ENCODE measurements at places on chromosomes 5 and 9.

GRCh38 chr5:14922456-14922855, 50.9 kb upstream of the ANKH start:
- DNase-seq = no peak

- DNase-seq = no peak
Measured at GRCh38 chr5:107514305-107514704, 156.4 kb downstream of the EFNA5 start.

DNA sequence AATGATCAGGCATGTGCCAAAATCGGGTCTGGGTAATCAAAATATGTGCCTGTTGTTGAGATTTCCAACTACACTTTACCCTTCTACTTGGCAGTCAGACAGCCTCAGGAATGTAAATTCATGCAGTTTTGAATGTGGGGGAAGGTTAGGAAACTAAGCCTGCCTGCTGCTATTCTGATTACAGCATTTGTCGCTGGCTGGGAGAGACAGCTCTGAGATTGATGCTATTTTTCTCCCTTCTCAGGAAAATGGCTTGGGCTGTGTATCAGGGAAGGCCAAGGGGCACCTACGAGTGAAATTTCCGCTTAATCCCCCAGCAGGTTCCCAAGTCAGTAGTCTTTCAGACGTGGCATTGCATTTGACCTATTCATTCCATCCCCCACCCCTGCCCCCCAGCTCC, 3.6 kb upstream of the RGS7BP start:
- no peak for DNase-seq

- DNase-seq = no peak
Measured at GRCh38 chr5:84585218-84585617, 200.5 kb upstream of the EDIL3 start.

DNA sequence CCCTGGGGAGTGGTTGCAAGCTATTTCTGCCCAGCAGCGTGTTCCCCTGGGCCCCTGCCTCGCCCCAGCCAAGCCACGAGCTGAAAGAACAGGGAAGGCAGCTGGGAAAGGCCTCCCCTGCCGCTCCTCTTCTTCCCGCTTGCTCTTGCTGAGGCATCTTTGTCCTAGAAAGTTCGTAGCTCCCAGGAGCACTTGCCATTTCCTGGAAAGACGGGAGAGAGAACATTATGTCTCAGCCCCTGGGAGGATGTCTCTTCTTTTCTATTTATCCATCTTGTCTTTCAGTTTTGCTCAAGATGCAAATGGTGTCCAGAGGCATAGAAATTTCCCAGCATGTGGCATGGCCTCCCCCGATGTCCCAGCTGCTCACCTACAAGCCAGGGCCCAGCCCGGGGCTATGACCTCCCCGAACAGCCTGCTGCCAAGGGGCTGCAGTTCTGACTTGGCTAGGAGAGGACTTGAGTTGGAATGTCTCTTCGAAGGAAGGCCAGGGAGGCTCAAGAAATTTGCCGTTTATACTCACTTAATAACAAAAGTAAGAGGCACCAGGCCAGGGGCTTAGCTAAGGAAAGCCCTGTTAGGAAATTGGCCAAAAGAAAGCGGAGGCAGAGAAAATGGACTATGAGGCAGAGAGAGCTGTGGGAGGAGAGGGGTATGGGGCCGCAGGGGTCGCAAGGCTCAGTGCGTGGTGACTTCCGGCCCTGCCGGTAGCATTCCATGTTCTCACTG, 87.3 kb downstream of the LIFR start:
- DNase-seq = no peak

DNA sequence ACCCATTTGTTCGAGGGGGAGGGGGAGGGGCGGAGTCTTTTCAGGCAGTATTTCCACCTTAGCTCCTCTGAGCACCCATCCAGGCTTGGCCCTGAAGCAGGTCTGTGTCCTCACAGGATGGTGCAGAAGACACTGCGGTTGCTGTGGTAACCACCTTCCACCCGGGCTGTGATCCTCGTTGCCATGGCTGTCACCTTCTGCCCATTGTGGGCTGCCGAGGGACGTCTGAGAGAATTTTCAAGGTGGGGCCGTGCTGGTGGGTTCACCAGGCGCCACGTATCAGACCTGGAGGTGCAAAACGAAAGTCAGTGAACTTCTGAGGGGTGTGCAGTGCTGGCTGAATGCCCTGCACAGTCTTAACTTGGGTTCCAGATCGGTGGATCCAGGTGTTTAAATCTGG, 26.7 kb downstream of the POLR1E start:
- DNase-seq = no peak

DNA sequence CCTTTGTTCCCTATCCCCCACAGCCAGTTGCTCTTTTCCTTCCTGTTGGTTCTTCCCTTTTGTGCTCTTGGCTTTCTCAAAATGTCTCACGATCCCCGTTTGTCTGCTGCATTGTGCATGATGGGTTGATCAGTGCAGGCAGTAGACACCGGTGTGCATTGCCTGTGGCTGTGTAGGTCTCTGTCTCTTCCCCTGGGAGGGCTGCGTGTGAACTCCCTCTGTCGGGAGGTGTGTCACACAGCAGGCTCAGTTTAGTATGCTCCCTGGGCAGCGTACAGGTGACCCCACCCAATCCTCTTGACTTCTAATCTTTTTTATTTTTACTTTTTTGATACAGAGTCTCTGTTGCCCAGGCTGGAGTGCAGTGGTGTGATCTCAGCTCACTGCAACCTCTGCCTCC, 265.3 kb downstream of the FSTL4 start:
- DNase-seq = no peak

- DNase-seq = no peak
Measured at GRCh38 chr9:1047591-1048230, 2.4 kb upstream of the DMRT2 start.

DNA sequence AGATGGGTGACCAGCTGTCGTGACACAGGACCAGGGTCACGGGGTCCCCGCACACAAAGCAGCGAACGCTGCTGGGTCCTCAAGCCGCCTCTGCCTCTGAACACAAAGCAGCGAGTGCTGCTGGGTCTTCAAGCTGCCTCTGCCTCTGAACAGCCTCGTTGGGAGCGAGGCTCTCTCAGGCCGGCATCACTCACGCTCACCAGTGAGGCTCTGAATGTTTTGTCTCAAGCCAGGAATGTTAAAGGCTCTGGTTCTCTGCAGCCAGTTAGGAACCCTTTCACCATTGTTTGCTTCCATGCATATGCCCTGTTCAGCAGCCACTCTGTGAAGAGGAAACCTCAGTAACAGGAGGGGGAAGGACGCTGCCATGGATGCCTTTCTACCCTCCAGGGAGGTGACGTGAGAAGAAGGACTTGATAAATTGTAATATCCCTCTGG, 82.7 kb upstream of the TAF11L2 start:
- no peak for DNase-seq

GRCh38 chr9:87420884-87421283, 76.8 kb upstream of the DAPK1 start:
- no peak for DNase-seq

- peak; percentile 3 for DNase-seq
Measured at GRCh38 chr5:90434116-90434714, 24.7 kb upstream of the CETN3 start.

DNA sequence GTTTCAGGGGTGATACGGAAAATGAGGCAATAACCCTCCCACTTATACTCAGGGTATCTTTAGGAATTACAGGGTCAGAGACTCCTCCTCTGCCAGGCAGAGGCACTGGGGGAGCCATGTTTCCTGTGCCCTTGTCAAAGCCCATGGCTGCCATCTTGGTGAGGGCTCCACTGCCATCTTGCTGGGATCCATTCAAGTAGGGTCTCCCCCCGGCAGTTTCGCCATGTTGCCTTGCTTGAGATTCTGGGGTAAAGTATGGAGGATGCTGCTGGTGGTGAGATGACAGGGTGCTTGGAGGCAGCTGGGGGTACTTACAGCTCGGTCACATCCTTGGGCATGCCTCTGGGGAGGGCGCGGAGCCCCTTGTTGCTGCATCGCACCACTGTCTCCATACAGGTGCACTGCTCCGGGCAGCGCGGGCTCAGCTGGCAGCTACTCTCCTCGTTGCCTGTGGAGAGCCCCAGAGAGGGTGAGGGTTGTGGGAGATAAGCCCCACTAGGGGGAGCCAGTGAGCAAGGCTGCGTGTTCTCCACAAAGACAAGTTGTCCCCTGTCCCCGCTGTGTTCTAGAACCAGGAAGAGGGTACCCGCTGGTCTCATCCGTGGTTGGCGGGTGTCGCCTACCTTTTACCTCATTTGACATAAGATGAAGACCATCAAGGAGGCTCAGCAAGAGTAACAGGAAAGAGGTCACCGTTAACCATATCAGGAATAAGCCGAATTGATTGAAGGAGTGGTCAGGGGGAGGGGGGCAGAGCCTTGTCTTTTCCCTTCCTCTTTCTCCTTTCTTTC, 169.0 kb upstream of the PANK3 start:
- peak; percentile 3 for DNase-seq

DNA sequence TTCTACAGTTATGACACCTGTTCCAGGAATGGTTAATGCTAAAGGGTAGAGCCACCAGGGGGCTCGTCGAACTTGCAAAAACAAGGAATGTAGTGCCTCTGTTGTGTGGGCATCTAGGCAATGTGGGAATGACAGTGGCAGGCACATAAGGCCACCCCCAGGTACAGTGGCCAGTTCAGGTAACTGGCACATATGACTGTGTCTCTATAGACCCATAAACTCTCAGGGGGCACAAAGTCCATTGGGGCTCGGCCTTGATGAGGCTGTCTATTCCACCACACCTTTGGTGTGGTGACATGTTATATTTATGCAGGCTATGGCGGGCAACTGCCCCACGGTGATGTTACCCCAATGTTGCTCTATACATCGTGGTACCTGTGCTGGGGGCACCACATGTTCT, 59.6 kb upstream of the FAM120A start:
- no peak for DNase-seq

- no peak for DNase-seq
Measured at GRCh38 chr9:114256827-114257328, 66.0 kb upstream of the ORM1 start.

DNA sequence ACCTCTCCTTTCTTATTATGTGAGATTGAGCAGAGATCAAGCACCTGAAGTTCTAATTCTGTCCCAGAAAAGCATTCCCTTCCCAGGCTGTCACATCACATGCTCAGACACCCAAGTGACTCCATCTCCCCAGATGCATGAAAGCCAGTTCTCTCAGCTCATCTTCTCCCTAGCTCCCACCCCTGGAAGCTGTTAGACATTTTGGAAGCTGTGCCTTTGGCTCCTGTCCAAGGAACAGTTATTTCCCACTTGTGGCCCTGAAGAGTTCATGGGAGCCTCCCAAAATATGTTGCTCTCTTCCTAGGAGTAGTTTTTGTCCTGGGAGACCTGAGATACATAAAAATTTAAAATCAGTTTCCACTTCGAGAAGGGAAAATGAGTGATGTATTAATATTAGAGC, 161.4 kb upstream of the GAS1 start:
- no peak for DNase-seq

- DNase-seq = no peak
Measured at GRCh38 chr9:129513856-129514496, 106.9 kb downstream of the C9orf50 start.

DNA sequence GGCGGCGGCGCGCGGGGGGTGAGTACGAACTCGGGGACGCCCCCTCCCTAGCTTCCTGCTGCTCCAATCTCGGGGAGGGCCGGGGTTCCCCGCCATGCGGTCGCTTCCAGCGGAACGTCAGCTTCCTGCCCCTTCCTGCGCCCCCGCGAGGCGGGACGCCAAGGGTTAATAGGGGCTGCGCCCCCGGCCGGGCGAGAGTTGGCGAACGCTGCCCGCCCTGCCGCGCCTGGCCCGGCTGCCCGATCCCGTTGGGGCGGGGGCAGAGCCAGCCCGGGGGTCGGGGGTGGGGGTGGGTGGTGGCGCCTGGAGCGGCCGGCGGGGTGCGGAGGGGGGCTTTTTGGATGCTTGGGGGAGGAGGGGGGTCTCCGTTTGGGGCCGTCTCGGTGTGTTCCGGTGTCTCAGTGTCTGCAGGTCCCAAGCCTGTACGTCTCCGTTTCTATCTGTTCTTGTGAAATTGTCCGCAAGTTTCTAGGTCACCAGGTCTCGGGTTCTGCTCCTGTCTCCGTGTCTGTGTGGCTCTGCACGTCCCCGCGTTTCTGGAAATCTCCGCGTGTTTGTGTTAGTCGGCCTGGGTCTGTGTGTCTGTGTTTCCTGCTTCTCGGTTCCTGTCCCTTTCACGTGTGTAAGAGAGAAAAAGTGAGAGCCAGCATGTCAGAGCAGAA, 789 bp downstream of the COL27A1 start:
- no peak for DNase-seq

- no peak for DNase-seq
Measured at GRCh38 chr5:37565062-37565670, 186.0 kb downstream of the WDR70 start.

- no peak for DNase-seq
Measured at GRCh38 chr5:104859437-104859836, 1296.8 kb upstream of the NUDT12 start.

- DNase-seq = no peak
Measured at GRCh38 chr5:114898602-114899001, 271.1 kb downstream of the TRIM36 start.

GRCh38 chr5:5480481-5481111, 58.1 kb downstream of the ICE1 start:
- no peak for DNase-seq

GRCh38 chr9:131187957-131188356, 62.6 kb downstream of the NUP214 start:
- DNase-seq = no peak

DNA sequence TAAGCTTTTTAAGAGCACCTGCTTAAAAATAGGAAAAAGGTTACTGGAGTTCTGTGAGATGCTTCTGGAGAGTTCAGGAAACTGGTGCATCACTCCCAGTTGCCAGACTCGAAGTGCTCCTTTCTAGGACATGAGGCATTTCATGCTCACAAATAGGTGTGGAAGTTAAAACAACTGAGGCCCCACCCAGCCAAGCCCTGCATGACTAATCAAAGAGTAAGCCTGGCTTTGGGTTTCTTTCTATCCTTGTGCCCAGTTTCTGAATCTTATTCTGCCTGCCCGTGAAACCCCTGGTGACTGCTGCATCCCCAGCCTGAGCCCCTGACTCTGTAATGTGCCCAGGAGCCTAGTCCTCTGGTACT, 7.7 kb downstream of the SPINK9 start:
- no peak for DNase-seq

DNA sequence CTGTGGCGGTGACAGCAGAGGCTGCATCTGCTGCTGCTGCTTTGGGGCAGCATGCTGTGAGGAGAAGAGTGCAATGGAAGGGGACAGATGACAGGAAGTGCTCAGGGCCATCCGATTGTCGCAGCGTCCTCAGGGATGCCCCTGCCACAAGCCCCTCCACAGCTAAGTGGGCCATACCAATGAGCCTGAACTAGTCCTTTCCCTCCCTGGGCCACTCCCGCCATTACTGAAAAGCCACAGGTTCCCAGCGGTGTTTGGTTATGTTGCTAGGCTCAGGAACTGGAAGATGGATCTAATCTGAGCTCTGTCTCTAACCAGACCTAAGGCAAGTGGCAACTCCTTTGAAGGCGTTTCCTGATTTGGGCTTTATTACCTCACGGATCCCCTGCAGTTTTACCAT, 109.2 kb downstream of the GAPVD1 start:
- no peak for DNase-seq

DNA sequence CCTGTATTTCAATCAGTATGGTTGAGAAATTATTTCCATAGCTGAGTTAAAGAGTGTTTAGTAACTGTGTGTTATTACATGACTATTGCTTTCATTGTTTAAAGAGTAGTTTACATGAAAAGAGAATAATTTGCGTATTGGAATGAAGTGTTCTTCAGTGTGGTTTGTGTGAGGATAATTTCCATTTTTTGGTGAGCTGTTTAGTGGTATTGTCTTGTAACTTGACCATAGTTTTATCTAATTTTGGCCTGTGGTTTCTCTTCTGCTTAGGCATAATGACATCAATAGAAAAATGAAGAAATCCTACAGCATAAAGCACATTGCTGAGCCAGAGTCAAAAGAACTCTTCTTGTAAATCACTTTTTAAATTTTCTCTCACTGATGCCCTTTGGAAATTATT, 151.2 kb downstream of the SNCAIP start:
- DNase-seq = no peak

GRCh38 chr9:136459425-136459824, 19.8 kb upstream of the INPP5E start:
- no peak for DNase-seq
